A549 treated with DMSO at 1 μM for 4 hours (cell line): ENCODE measurements at places on chromosomes 1 and 21. TPM values are rescaled to one million over a fixed set of nuclear protein-coding genes. Genes with fewer than 3 reads are reported as not detected.

Gene TRIM58
- not detected in 5 replicates for total RNA-seq

Gene SDC3
- 6.9 to 10.7 TPM (median 8.6 TPM) in 5 replicates for total RNA-seq

Gene AMY1A
- total RNA-seq, result not detected in 5 replicates

Gene OR10J1
- total RNA-seq, result not detected in 5 replicates

Gene AQP10
- total RNA-seq, result not detected in 5 replicates

Gene ORC1
- total RNA-seq, result 19.7 to 23.7 TPM (median 20.9 TPM) in 5 replicates

Gene KRTAP10-4
- total RNA-seq, result not detected in 5 replicates

Gene PCAT6
- total RNA-seq, result 2.5 to 4.3 TPM (median 3.4 TPM) in 5 replicates

Gene VCAM1
- total RNA-seq, result 0.03 to 0.05 TPM (median 0.05 TPM) in 3 of 5 replicates, not detected in the others

Gene PPCS
- total RNA-seq, result 33.6 to 42.0 TPM (median 35.8 TPM) in 5 replicates

Gene FCRL3
- not detected in 5 replicates for total RNA-seq

Gene FCRL4
- not detected in 5 replicates for total RNA-seq

Gene HCRTR1
- total RNA-seq, result not detected in 5 replicates

Gene DVL1
- total RNA-seq, result 47.0 to 84.6 TPM (median 76.5 TPM) in 5 replicates

Gene FOXO6
- 0.29 to 0.74 TPM (median 0.48 TPM) in 5 replicates for total RNA-seq

Gene RGS4
- 0.07 to 0.39 TPM (median 0.16 TPM) in 4 of 5 replicates, not detected in the other for total RNA-seq

Gene APCS
- not detected in 5 replicates for total RNA-seq

Gene AADACL3
- total RNA-seq, result not detected in 5 replicates

Gene PLEKHG5
- total RNA-seq, result 2.4 to 4.1 TPM (median 3.9 TPM) in 5 replicates

Gene GNAT2
- 0.13 to 0.20 TPM (median 0.18 TPM) in 3 of 5 replicates, not detected in the others for total RNA-seq

Gene KLHDC9
- 1.6 to 1.7 TPM (median 1.7 TPM) in 5 replicates for total RNA-seq

Gene C1QA
- not detected in 5 replicates for total RNA-seq

Gene PEAR1
- 7.8 to 12.2 TPM (median 10.1 TPM) in 5 replicates for total RNA-seq

Gene GPR61
- not detected in 5 replicates for total RNA-seq

Gene KDF1
- not detected in 5 replicates for total RNA-seq

Gene P3R3URF
- not detected in 5 replicates for total RNA-seq

Gene SAMD13
- total RNA-seq, result 0.24 to 0.69 TPM (median 0.31 TPM) in 5 replicates

Gene CD5L
- total RNA-seq, result not detected in 5 replicates

Gene SHISA4
- 12.0 to 18.2 TPM (median 16.1 TPM) in 5 replicates for total RNA-seq
